SIG-M5 (cell line): ENCODE measurements at places on chromosomes 12 and 14.

GRCh38 chr14:105138021-105138541 lies 30.5 kb downstream of the JAG2 start:
- no peak for DNase-seq

- no peak for DNase-seq
Measured at GRCh38 chr12:31973818-31974217, 14.6 kb downstream of the RESF1 start.

GRCh38 chr12:63965936-63966605 lies 121.6 kb downstream of the SRGAP1 start:
- DNase-seq, result no peak

DNA sequence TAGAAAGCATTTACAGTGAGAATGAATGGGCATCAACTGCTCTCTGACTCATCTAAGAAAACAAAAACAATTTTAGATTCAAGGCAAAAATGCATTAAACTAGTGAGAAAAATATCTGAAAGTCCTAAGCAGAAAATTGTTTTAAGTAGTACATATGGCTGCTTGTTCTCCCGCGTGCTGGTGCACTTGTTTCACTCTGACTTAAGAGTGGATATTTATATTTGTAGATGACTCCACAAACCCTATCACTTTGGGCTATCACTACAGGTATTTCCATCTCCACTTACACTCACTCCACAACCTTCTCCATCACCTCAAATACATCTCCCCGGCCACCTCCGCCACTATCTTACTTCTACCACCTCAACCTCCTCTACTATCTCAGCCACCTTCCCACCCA lies 253.9 kb upstream of the EGLN3 start:
- no peak for DNase-seq

- DNase-seq, result no peak
Measured at GRCh38 chr14:58239244-58240195, 5.1 kb upstream of the PSMA3 start.

DNA sequence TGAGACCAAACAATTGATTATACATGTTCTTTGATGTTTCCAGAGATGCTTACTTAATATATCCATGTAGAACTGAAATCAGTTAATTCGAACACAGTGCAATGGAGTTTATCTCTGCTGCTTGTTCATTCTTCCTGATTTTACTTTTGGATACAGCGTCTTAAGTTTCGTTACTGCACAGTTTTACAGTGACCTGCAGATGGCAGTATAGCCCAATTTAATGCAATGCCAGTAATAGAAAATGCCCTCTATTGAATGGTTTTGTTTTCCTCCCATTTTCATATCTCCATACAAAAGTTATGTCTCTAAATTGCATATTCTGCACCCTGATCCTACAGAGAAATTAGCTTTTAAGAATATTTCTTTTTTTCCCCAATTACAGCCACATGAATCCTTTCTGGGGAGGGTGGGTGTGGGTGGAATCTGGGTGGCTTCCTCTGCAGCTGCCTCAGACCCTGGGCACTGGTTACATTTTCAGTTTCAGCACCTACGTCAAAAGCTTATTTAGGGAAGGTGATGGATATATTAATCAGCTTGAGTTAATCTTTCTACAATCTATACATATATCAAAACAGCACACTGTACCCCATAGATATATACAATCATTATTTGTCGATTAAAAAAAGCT lies 101.1 kb upstream of the DCD start:
- no peak for DNase-seq

DNA sequence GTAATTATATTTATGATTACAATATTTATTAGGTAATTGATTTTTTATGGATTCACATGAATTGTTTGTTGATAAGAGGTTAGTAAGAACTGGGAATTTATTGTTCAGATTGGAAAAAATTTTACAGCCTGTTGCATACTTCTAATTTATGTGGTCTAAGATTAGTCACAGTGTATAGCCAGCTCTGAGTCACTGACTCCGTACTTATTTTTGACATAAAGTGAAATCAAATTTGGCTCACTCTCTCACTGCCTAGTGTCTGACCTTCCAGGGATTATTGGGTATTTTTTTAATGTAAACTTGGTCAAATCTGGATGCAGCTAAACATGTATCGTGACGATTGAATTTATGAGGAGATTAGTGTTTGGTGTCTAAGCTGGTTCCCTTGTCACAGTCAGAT lies 109.3 kb downstream of the PTPRQ start:
- no peak for DNase-seq

- DNase-seq, result no peak
Measured at GRCh38 chr14:101817501-101818001, 56.0 kb downstream of the PPP2R5C start.
